ENCODE measurements at places on chromosomes 7 and 10.

- no peak for DNase-seq
These were observed 120.4 kb downstream of the EMX2 start for GRCh38 chr10:117662751-117663540.

DNA sequence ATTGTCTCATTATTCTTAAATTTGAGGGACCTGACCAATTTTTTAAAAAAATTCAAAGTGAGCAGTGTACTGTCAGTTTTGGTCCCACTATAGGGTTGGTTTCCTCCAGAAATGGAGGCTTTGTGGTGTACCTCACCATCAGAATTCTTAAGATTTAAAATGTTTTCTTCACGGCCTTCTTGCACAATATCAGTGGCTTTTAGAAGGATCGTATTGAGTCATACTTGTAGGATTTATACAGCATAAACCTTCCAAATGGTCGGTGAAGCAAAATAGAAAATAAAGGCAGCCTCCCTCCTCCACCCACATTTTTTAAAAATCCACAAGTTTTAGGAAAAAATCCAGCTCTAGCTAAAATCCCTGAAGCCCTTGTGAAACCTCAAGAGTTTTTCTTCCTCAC, 126.4 kb downstream of the RNLS start:
- DNase-seq: no peak

DNA sequence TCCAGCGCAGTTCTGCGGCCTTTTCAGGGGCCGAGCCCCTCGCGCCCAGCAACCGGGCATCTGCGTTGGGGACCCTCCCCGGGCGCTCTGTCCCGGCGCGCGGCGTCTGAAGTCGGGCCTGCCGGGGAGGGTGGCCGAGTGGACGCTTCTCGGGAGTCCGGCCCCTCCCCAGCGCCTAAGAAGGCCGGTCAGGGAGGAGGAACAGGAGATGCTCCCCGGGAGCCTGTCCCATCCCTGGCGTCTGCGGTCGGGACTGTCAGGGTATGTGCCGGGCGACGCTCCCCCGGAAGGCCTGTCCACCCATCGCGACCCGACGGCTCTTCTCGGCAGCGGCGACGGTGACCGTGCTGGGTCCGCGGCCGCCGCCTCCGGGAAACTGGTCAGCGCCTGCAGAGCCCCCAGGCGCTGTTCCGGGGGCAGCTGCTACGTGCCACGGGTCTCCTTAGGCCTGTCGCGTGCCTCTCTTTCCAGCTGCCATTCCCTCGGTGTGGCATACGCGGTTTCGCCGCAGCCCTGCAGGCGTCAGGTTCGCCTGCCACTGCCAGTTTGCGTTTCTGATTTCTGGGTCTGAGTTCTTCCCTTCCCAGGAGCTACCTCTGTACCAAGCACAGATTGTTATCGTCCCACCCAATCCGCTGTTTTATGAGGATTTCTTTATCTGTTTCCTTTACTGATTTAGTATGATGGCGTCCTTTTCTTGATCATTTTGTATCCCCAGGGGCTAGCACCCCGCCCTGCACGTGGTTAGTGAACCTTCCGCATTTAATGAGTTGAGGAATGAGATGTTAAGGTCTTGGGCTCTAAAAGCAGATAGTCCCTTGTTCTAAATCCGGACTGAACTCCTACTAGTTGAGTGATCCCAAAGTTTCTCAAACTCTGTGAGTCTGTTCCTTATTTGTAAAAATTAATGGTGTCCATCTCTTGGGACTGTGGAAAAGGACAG, 782 bp downstream of the IFIT5 start:
- DNase-seq: no peak

- no peak for DNase-seq
These were observed 571.2 kb downstream of the PTPRN2 start for GRCh38 chr7:158016180-158017097.

- DNase-seq: no peak
These were observed 179.0 kb downstream of the PRPF18 start for GRCh38 chr10:13765641-13766341.

DNA sequence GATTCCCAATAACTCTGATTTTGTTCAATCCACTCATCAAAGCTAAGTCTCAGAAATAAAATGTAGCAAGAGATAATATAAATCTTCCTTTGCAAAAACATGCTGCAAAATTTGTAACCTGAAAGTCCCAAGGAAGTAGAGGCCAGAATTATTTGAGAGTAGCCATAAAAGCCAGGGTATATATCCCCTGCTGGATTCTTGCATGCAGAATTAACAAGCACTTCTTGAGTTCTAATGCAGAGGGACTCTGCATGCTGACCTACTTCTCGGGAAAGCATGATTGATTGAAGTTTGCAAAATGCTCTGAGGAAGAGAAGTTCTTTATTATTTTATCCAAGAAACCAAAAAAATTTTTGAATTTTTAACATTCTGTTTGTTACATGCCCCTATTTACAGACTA, 121.6 kb downstream of the THSD7A start:
- DNase-seq: no peak

- no peak for DNase-seq
These were observed 73.2 kb downstream of the SPDYE5 start for GRCh38 chr7:75565132-75565837.

- DNase-seq: no peak
These were observed 32.4 kb upstream of the PWWP2B start for GRCh38 chr10:132364594-132364970.

- DNase-seq: no peak
These were observed 396.4 kb upstream of the STEAP1 start for GRCh38 chr7:89757910-89758309.

GRCh38 chr7:100584054-100584682, 1.8 kb downstream of the LRCH4 start:
- DNase-seq: no peak

DNA sequence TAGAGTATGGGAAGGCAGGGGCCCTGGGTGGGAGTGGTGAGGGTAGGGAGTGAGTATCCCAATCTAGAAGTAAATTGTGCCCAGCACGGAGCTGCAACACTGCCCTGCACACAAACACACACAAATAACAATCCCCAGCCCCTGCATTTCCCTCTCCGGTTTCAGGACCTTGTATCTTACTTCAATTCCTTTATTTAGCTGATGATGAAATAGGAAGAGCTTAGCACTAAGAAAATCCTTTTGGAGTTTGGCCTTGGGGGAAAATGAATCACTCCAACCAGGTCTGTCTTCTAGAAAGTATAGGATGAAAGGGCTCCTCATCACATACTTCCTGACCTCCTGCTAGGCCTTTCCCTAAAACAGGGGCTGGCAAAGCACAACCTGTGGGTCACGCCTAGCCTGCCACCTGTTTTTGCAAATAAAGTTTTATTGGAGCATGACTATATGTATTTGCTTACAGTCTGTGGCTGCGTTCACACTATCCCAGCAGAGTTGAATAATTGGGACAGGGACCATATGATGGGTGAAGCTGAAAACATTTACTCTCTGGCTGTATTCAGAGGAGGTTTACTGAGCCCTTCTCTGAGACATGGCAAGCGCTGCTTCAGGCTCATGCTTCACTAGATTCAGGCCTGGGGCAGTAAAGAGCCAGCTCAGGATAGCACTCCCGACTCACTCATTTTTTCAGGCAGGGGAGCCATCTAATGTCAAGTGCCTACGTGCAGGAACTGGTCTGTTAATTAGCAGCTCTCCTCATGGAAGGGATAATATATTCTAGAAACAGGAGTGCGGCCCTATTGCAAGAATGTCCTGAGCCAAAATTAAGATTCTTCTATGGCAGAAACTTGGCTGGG, 111.0 kb downstream of the EGFR start:
- DNase-seq: no peak

GRCh38 chr7:92231-92674, 100.1 kb upstream of the FAM20C start:
- DNase-seq: no peak

DNA sequence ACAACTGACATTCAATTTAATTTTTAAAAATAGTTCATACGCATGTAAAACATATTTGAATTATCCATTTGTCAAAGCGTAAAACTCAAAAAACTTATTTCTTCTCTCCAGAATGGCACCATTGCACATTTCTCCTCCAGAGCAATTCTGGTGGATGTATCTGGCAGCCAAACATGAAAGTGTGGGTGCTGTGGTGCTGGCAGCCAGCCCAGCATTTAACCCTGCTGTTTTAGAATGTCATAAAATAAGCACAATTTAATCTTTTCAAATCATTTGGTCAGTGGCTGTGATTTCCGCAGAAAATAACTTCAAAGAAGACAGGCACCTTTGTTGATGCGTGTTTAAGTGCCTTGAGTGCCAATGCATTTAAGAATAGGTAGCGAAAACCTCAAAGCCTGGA, 302.7 kb upstream of the MEOX2 start:
- no peak for DNase-seq

DNA sequence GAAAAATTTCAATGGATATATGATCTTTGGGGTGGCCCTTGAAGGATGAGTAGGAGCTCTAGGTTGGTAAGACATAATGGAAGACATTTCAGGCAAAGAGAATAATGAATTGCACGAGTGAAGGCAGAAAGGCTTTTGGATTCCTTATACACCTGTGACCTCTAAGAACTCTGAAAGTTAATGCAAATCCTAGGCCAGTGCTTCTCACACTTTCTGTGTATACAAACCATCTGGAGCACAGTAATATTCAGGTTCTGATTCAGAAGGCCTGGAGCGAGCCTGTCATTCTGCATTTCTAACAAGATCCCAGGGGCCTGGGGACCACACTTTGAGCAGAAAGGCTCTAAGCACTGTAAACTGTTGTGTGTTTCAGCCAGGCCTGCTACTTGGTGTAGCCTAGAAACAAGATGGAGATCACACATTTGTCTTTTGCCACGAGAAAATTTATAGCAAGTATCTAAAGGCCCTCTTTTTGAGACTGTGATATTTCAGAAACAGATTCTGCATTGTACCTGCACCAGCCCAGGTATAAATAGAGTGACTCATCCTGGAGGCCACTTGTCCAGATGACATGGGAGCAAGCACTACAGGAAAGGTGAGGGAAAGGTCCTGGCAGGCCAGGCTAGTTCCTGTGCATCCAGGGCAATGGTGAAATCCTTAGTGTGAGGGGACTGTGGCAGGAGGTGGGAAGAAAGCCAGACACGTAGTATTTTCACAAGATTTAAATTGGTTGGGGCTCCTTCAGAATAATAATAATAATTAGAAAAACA, 24.4 kb downstream of the MRPS33 start:
- DNase-seq: no peak

GRCh38 chr7:107435749-107436148, 34.1 kb upstream of the GPR22 start:
- DNase-seq: no peak

GRCh38 chr10:13383399-13383761, 35.3 kb upstream of the SEPHS1 start:
- DNase-seq: no peak

DNA sequence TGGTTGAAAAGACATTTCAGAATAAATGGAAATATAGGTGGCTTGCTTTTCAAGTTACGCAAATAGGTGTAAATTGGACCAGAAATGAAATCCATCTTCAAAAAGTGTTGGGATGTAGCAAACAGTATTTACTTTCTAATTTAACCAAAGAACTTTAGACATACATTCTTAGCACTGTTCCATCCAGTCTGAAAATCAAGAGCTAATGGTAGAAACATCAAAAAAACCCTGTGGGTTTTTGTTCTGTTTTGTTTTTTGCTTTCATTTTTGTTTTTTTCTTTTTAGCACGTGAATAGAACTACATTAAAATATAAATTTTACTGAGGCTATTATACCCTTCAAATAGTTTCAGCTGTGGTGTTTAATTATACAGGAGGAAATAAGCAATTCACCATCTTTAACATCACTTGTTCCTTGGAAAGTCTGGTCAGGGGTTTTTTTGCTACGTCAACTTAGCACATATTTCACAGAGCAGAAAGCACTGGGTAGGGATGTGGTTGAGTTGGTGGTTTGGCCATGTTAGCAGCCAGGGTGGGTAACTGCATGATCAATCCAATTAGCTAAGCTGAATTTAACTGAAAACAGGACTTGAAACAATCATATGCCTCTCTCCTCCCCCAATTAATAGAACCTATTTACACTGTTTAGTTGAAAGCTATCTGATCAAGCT, 275.4 kb upstream of the PFKP start:
- DNase-seq: no peak

- no peak for DNase-seq
These were observed 3.6 kb downstream of the DUSP5 start for GRCh38 chr10:110501142-110501937.

DNA sequence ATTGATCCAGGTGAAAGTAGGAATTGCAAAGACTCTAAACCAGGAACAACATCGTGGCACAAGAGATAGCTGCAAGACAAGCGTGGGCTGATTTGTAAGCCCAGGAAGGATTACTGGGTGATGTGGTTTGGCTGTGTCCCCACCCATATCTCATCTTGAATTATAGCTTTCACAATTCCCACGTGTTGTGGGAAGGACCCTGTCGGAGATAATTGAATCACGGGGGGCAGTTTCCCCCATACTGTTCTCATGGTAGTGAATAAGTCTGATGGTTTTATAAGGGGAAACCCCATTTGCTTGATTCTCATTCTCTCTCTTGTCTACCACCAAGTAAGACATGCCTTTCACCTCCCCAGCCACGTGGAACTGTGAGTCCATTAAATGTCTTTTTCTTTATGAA, 59.5 kb downstream of the ST8SIA6 start:
- DNase-seq: no peak

DNA sequence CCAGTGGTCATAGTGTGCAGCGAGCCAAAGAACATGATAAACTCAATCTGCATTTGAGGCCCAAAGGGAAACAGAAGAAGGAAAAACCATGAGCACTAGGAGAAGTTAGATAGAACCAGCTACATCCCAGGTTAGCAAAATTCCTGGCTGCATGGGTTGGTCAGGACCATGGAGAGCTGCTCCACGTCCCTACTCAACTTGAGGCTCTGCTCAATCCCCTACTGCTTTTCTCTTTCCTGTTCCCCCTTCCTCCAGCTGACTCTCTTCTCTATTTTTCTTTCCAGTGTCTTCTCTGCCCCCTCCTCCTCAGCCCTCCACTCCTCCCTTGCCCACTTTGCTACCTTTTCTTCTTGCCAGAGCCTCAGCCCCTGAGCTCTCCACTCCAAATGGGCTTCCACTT, 21.9 kb upstream of the VSIR start:
- no peak for DNase-seq

DNA sequence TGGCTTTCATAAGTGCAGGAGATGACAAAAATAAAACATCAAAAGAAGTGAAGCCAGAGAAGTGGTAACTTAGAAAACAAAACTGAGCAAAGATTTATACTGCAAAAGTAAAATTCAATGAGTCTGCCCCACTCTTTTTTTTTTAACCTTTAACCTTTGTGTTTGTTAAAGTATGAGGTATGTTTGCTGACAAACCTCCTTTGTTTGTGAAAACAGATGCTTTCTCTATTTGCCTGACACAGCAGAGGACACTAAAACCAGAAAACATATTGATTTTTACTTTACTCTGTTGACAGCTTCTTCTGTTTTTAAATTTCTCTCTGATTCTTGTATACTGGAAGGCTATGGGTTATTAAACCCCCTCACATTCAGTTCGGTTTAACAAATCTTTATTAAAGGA, 57.6 kb downstream of the SGMS1 start:
- no peak for DNase-seq

All from cortex of kidney (tissue), 1 donor.